ENCODE measurements at places on chromosomes 2 and 18.

- no peak for DNase-seq
These were observed 43.1 kb upstream of the ASAP2 start for GRCh38 chr2:9163306-9164111.

- DNase-seq: no peak
These were observed 60.6 kb upstream of the HS6ST1 start for GRCh38 chr2:128379021-128380015.

DNA sequence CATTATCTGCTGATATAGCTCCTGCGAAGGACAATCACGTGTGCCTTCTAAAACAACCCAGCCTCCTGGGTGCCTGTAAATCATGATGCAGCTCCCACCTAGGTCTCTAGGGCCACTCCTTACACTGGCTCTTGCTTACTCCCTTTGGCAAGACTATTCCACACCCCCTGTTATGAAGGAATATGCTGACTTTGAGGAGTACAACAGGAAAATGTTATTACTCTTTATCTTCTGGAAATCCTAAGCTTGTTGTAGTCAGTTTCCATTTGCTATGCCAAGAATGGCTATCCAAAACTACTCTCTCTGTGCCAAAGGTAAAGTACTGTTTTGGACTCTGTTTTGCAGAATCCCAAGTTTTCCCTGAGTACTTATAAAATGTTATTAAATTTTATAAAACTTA, 7.7 kb downstream of the SGO2 start:
- no peak for DNase-seq

DNA sequence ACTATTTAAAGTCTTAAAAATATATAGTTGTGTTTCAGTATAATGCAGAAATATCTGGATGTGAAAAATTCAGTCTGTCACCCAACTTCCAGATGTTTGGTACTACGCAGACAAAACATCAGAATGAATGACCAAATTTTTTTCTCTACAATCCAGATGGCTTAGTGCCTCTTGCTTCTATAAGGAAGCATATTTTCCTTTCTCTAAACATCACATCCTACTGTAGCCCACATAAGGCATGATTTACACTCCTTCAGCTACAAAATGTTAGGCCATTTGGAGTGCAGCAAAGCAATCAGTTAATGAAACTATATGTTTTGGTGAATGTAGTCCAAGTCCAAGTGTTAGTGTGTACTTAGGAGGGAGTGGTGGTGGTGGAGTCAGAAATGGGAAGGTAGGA, 162.9 kb upstream of the SIX2 start:
- no peak for DNase-seq

DNA sequence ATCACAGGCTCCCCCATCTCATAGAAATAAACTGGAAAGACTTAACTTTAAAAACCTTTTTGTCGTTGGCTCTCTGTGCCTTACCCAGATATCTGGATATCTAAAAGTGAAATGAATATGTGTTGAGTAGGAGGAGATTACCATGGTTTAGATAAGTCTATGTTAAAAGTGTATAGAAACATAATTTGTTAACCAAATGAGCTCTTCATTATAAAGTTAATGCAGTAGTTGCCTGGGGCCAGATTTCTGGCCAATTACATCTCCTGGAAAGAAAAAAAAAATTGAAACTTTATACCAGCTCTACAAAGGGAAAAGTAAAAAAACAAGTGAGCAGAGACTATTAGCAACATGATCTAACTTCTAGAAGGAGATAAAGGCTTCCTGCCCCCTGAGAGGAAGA, 259.6 kb upstream of the UBE2E3 start:
- DNase-seq: no peak

GRCh38 chr2:38959938-38960608, 70.4 kb downstream of the ARHGEF33 start:
- DNase-seq: peak; percentile 77

DNA sequence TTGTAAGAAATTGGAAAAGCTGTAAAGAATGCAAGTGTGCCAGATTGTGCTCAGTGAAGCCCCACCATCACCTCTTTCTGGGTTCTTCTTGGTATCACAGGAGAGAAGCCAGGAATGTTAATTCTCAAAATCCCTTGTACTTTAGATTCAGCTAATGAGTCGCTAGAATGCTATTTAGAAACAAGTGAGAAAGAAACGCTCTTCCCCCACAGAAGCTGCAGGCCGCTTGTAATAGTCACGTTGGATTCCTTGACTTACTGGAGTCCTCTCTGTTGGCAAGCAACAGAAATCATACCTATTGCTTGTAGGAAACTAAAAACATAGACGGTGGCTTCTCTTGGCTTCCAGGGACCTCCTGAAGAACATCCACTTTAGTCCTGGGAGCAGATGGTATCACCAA, 375.6 kb upstream of the LRATD1 start:
- DNase-seq: no peak

All from CD4-positive, alpha-beta T cell treated with Interleukin-15 for 1 hour (primary cell).